ENCODE measurements at places on chromosomes 6 and 20. TPM values are rescaled to one million over a fixed set of nuclear protein-coding genes. Genes with fewer than 3 reads are reported as not detected.

The KIFC1 gene
- total RNA-seq, result 61.7 TPM

GRCh38 chr6:6407071-6407741 is 86.7 kb upstream of the F13A1 start:
- H3K4me3 ChIP-seq, result no peak overlapping the region
- no peak overlapping the region for H3K27ac ChIP-seq
- H3K36me3 ChIP-seq, result no peaks in the 10 kb centered on the region
- no peaks in the 10 kb centered on the region for H3K27me3 ChIP-seq

- H3K4me1 ChIP-seq, result peaks cover 21% of the 10 kb centered on the region
- no peaks in the 10 kb centered on the region for H3K27me3 ChIP-seq
- peak overlapping the region; percentile 23 for H3K4me3 ChIP-seq
- H3K27ac ChIP-seq, result peak overlapping the region; percentile 51
- peak; percentile 53 for DNase-seq
These were observed 87.4 kb downstream of the NOL4L start for GRCh38 chr20:32497589-32498224.

DNA sequence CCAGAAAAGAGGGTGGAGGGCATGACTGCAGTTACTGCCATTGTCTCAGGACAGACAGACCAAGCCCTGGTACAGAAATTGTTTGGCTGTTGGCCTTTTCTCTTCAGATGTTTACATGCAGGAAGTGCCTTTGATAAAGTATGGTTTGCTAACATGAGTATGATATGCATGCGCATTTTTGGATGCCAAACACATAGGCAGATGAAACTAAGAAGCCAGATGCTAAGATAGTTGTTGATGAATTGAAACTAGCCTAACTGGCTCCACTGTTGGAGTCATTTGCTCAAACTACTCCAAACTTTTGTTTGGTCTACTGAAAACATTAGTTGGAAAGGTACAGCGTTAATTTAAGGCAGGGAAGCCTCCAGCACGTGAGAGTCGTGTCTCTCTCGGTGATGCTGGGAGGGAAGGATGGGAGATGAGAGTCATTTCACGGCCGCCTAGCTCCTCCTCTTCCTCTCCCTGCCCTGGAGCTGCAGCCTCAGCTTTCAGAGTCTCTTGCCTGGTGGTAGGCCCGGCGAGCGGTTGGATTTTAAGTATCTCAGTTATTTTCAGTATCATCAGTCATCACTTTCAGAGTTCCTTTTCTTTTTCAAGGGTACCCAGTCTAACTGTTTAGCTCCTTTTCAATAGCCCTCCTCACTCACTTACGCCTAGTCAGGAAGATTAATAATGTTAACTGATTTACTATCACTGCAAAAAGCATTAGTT is 29.7 kb downstream of the RREB1 start:
- no peaks in the 10 kb centered on the region for H3K27me3 ChIP-seq
- no peaks in the 10 kb centered on the region for H3K36me3 ChIP-seq
- peak; percentile 65 for DNase-seq
- peaks cover 30% of the 10 kb centered on the region for H3K4me1 ChIP-seq

GRCh38 chr20:38345643-38346042 is 639 bp upstream of the LBP start:
- H3K4me3 ChIP-seq, result no peak overlapping the region
- H3K27me3 ChIP-seq, result no peaks in the 10 kb centered on the region
- no peak for DNase-seq
- H3K36me3 ChIP-seq, result no peaks in the 10 kb centered on the region
- peaks cover 30% of the 10 kb centered on the region for H3K4me1 ChIP-seq

DNA sequence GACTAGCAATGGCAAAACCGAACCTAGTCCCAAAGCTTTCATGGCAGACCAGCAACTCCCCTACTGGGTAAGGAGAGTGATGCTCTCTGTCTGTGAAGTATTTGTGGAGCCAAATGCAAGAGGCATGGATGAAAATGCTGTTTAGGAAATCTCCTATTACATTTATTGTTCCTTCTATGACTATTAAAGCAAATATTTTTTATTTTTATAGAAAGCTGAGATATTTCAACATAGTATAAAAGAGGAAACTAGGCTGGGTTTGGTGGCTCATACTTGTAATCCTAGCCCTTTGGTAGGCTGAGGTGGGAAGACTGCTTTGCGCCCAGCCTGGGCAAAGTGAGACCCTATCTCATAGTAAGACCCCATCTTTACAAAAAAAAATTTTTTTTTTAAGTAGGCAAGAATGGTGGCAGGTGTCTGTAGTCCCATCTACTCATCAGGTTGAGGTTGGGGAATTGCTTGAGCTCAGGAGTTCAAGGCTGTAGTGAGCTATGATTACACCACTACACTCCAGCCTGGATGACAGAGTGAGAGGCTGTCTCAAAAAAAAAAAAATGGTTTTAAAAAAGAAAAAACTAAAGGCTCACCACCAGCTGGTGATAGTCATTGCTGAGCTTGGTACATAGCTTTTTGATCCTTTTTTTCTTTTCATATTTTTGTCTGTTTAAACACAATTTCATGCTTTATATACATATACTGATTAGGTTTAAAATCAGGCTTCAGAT is 11.3 kb downstream of the KDM1B start:
- H3K36me3 ChIP-seq, result peaks cover 30% of the 10 kb centered on the region
- H3K27me3 ChIP-seq, result no peaks in the 10 kb centered on the region
- H3K4me3 ChIP-seq, result no peak overlapping the region
- no peaks in the 10 kb centered on the region for H3K4me1 ChIP-seq

- no peak for DNase-seq
- peaks cover 9% of the 10 kb centered on the region for H3K36me3 ChIP-seq
- H3K4me1 ChIP-seq, result no peaks in the 10 kb centered on the region
- no peak overlapping the region for H3K27ac ChIP-seq
These were observed 7.0 kb downstream of the GOPC start for GRCh38 chr6:117595099-117595923.

DNA sequence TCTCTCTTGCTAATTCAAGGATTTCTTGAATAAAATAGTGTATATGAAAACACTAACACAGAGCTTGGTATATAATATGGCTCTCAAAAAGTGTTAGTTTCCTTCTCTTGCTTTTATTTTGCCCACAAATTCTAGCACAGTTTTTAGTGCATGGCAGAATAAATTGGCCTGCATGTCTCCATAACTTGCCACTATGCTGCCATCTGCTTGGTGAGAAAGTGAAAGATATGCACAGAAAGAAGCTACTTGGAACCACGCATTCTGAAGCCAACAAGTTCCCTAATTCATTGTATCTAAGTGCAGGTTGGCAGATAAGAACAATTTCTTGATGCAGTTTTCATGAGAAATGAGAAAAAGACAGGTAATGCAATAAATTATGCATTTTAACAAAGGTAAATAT is 101.2 kb downstream of the EPHA7 start:
- DNase-seq, result no peak
- no peaks in the 10 kb centered on the region for H3K36me3 ChIP-seq

GRCh38 chr6:25629198-25629576 is 22.8 kb upstream of the SCGN start:
- DNase-seq, result no peak
- no peak overlapping the region for H3K27ac ChIP-seq
- H3K4me1 ChIP-seq, result peaks cover 11% of the 10 kb centered on the region
- H3K4me3 ChIP-seq, result no peak overlapping the region
- no peaks in the 10 kb centered on the region for H3K27me3 ChIP-seq

GRCh38 chr6:118240878-118241528 is 307.1 kb upstream of the PLN start:
- no peaks in the 10 kb centered on the region for H3K4me1 ChIP-seq
- DNase-seq, result no peak
- H3K27me3 ChIP-seq, result no peaks in the 10 kb centered on the region
- no peak overlapping the region for H3K4me3 ChIP-seq

GRCh38 chr6:32989368-32989767 is 20.0 kb downstream of the HLA-DOA start:
- H3K36me3 ChIP-seq, result no peaks in the 10 kb centered on the region
- H3K4me3 ChIP-seq, result no peak overlapping the region
- H3K27me3 ChIP-seq, result no peaks in the 10 kb centered on the region
- H3K4me1 ChIP-seq, result peaks cover 4% of the 10 kb centered on the region

GRCh38 chr6:12580290-12580689 is 136.3 kb upstream of the PHACTR1 start:
- H3K4me1 ChIP-seq, result no peaks in the 10 kb centered on the region
- H3K36me3 ChIP-seq, result no peaks in the 10 kb centered on the region
- no peak overlapping the region for H3K4me3 ChIP-seq
- no peak for DNase-seq

DNA sequence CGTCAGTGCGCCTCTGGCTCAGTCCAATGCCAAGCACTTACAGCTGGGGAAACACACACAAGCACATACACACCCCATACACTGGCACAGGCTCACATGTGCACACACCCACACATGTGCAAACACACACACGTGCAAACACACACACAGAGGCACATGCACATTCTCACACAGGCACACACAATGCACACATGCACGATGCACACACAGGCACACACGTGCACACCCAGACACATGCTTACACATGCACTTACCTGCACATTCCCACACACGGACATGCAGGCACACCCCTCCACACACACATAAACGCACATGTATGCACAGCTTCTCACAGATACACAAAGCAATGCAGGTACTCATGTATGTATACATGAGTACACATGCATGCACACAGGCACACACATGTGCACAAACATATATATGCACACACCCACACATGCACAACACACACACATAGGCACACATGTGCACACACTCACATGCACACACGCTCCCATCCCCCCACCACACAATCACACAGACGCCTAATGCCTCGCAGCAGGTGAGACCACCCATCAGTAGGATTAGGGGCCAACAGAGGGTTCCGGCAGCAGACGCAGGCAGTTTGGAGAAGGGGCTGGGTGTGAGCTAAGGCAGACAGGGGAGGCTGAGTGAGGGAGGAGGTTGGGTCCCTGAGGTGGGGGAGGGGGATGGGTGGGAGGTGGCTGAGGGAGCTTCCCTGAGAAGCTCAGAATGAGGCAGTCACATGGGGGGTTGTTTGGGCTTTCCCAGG is 71.2 kb upstream of the SLCO4A1 start:
- H3K4me1 ChIP-seq, result no peaks in the 10 kb centered on the region
- no peak overlapping the region for H3K27ac ChIP-seq
- no peak overlapping the region for H3K4me3 ChIP-seq
- H3K27me3 ChIP-seq, result no peaks in the 10 kb centered on the region
- no peak for DNase-seq
- no peaks in the 10 kb centered on the region for H3K36me3 ChIP-seq

GRCh38 chr6:29945281-29945820 is 3.0 kb downstream of the HLA-A start:
- H3K27me3 ChIP-seq, result no peaks in the 10 kb centered on the region
- no peaks in the 10 kb centered on the region for H3K4me1 ChIP-seq
- no peak for DNase-seq
- H3K36me3 ChIP-seq, result no peaks in the 10 kb centered on the region

DNA sequence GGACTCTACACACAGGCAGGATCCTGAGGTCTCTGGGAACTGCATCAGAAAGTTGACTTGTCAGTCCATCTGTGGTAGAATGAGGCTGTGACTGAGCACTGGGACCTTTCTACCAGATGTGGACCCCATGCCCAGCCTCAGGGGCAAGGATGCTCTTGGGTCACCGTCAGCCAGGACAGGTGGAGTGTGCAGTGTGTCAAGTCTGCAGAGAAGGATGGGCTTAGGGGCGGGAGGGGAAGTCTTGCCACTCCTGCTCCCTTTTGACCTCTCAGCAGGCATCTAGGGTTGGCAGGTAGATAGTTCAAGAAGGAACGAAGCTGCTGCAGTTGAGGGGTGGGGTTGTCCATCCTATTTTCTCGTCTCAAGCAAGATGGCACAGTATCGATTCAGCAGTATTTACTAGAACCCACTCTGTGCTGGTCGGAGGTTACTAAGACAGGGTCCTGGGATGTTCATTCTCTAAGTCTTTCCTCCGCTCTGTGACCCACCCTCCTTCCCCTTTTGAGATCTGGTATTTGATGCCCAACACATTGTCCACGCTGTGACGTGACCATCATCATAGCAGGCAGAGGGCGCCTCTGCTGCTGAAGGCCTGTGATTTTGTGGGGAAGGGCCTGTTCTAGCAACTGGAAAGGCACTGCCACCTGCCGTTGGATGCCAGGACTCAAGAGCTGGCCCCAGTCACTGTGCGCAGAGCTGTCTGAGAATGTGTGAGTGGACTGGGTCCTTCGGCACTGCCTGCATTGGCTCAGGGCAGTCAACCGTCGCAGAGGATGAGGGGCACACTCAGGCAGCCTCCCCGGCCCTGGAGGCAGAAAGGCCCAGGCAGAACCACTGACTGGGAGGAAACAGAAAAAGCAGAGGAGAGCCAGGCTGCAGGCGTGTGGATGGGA is 23.2 kb downstream of the RBCK1 start:
- peaks cover 9% of the 10 kb centered on the region for H3K4me1 ChIP-seq
- peak; percentile 83 for DNase-seq
- H3K36me3 ChIP-seq, result no peaks in the 10 kb centered on the region
- H3K27ac ChIP-seq, result no peak overlapping the region
- peaks cover 28% of the 10 kb centered on the region for H3K27me3 ChIP-seq
- H3K4me3 ChIP-seq, result no peak overlapping the region

- no peaks in the 10 kb centered on the region for H3K27me3 ChIP-seq
- no peaks in the 10 kb centered on the region for H3K4me1 ChIP-seq
- no peak overlapping the region for H3K27ac ChIP-seq
- DNase-seq, result no peak
- no peak overlapping the region for H3K4me3 ChIP-seq
These were observed 611.1 kb upstream of the ARID1B start for GRCh38 chr6:156166093-156166492.

- H3K4me1 ChIP-seq, result peaks cover 27% of the 10 kb centered on the region
- no peaks in the 10 kb centered on the region for H3K27me3 ChIP-seq
- peak overlapping the region; percentile 89 for H3K27ac ChIP-seq
- 0 out of 2 replicates have a peak, but pooled peaks cover 5% of the 10 kb centered on the region for H3K36me3 ChIP-seq
- no peak overlapping the region for H3K4me3 ChIP-seq
These were observed 268.1 kb downstream of the UST start for GRCh38 chr6:149014631-149015534.

DNA sequence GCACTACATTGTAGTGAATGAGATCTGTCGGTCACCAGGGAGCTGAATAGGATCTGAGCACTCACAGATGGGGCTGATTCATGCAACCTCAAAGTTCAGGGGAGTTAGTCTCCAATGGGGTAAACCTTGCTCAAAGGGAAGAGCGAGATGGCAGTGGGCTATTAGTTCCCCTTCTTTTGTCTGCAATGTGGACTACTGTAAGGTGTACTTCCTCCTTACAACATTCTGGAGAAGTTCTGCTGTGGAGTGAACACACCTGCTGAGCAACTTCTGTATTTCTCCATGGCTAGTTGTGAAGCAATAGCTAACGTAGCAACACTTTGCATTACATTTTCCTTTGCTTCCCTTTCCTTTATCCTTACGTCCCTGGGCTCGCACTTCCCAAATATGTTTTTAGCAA is 134.3 kb upstream of the B3GAT2 start:
- H3K36me3 ChIP-seq, result no peaks in the 10 kb centered on the region
- no peak overlapping the region for H3K4me3 ChIP-seq
- no peaks in the 10 kb centered on the region for H3K4me1 ChIP-seq
- H3K27ac ChIP-seq, result no peak overlapping the region

GRCh38 chr20:51029963-51030920 is 7.3 kb upstream of the KCNG1 start:
- no peak overlapping the region for H3K27ac ChIP-seq
- no peaks in the 10 kb centered on the region for H3K36me3 ChIP-seq
- DNase-seq, result no peak
- H3K27me3 ChIP-seq, result peaks cover 8% of the 10 kb centered on the region
- H3K4me3 ChIP-seq, result no peak overlapping the region
